ENCODE measurements at places on chromosomes 4 and X.
A peak's percentile ranks its signal among the peaks of the same experiment; 100 is the strongest.

DNA sequence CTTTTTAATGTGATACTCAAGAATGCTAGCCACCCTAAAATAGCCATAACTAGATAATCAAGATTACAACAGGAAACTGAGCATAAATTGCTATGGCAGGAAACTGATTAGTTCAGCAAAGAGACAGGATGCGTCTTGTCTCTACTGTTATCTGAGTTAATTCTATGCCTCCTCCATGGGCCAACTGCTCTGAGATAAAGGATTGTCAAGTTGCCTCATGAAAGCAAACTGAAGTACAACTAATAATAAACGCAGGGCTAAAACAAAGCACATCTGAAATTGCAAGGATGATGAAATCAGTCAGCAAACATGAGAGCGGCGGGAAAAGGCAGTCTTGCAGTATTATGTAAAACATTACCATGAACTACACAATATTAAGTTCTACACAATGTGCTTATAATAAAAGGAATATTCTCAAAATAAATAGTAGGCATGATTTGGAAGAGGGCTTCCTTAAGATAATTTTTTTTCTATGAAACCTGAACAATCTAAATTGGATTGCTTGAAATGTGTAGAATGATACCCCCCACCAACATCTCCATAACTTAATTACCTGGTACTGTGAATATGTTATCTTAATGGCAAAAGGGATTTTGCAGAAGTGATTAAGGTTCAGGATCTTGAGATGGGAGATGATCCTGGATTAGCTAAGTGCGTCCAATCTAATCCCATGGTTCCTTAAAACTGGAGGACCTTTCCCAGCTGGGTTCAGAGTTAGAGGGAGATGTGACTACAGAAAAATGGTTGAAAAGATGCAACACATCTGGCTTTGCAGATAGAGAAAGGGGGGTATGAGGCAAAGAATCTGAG lies 65.9 kb downstream of the ANTXR2 start:
- DNase-seq: no peak

- peak; percentile 74 for DNase-seq
Observed at GRCh38 chrX:9312922-9313867, 151.7 kb upstream of the TBL1X start.

GRCh38 chr4:78710536-78710935 lies 65.6 kb upstream of the BMP2K start:
- no peak for DNase-seq

DNA sequence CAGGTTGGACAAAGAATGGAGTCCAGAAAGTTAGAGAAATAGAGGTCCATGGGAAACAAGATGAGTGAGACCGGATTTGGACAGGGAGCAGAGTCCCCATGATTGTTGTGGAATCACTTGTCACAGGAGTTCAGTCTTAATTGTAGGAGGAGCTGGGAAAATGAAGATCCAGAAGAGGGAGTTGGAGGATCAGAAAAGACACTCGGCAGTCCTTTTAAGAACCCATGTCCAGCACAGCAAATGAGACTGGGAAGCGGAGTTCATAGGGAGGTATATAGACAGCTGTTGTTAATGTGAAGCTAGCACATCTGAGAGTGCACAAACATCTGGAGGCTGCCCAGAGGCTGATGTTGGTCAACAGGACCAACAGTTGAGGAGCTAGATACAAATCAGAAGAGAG lies 111.4 kb upstream of the RXFP1 start:
- DNase-seq: no peak

DNA sequence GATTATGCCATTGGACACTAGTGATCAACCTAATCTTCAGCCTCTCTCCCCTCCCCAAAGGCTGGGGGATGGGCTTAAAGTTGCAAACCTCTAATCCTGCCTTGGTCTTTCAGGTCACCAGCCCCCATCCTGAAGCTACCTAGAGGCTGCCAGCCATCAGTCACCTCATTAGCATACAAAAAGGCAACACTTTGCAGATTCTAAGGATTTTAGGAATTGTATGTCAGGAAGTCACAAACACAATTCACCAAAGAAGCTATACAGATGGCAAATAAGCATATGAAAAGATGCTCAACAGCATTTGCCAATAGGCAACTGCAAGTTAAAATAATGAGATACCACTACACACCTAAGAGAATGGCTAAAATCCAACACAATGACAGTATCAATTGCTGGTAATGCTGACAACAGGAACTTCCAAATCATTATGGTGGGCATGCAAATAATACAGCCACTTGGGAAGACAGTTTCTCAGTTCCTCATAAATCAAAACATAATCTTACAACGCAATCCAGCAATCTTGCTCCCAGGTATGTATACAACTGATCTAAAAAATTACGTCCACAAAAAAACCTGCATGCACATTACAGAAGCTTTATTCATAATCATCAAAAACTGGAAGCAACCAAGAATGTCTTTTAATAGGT lies 9.0 kb upstream of the PIM2 start:
- no peak for DNase-seq

DNA sequence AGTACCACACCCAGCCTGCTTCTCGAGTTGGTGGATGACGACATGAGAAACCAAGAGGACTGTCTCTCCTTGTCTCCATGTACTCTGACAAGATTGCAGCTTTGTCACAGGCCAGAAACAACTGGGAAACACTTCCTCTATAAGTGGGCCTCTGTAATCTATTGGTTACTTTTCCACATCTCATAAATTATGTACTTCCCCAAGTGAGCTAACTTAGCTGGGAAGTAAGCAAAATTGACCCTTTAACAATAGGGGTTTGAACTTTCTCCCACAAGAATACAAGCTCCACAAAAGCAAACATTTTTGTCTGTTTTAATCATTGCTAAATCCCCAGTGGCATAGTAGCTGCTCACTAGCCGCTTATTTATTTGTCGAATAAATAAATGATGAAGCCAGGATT lies 14.1 kb upstream of the USO1 start:
- DNase-seq: no peak

- no peak for DNase-seq
Observed at GRCh38 chr4:159312236-159312635, 209.4 kb downstream of the RAPGEF2 start.

- no peak for DNase-seq
Observed at GRCh38 chr4:158201322-158201721, 9.0 kb upstream of the TMEM144 start.

GRCh38 chr4:180636696-180637404 lies 1606.4 kb upstream of the TENM3 start:
- DNase-seq: no peak

DNA sequence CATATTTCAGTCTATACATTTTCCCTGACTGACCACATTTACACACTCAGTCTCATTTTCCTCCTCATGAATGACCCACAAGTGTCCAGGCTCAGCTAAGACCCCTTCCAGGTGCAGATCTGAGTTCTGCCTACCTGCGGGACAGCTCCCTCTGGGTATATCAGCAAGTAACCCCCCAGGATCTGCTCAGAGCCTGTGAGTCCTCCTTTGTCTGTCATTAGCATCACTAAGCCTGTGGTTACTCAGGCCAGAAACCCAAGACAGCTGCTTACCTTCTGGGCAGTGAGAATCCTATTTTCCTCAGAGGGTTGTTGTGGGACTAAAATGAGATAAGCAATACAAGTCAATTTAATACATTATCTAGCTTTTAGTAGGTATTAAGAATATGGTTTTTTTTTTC lies 487.6 kb upstream of the BOD1L1 start:
- DNase-seq: no peak

DNA sequence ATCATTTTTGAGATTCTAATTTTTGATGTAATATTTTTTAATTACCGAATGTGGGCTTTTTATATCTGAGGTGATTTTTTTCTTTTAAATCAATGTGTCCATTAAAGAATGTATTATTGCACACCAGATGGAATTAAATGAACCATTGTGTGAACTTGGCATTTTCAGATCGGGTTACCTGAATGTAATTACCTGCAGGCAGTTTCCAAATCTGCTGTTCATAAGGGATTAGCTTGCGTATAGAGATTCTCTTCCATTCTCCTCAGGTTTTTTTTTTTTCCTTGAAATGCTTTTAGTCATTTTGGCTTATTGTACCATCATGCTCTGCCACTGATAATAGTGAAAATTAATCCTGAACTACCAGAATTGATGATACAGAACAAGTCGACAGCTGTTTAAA lies 511.5 kb upstream of the ATOH1 start:
- no peak for DNase-seq

DNA sequence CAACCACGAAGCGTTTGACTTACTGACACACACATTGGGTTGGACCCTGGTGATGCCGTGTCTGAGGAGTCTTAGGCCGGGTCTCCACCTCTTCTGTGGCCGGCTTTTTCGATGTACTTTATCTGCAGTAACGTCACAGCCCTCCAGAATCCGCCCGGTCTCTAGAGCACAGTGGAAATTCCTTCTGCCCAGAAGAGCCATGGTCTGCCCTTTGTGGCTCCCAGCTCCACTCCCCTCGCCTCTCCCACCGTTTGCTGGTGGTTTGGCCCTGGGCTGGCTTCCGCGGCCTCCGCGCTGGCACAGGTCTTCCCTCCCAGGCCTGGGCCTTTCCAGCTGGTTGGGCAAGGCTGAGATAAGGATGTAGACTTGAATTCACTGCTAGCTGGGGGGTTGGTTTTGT lies 4.3 kb downstream of the MAEA start:
- no peak for DNase-seq

GRCh38 chr4:76663824-76664223 lies 228.8 kb downstream of the SHROOM3 start:
- DNase-seq: no peak

DNA sequence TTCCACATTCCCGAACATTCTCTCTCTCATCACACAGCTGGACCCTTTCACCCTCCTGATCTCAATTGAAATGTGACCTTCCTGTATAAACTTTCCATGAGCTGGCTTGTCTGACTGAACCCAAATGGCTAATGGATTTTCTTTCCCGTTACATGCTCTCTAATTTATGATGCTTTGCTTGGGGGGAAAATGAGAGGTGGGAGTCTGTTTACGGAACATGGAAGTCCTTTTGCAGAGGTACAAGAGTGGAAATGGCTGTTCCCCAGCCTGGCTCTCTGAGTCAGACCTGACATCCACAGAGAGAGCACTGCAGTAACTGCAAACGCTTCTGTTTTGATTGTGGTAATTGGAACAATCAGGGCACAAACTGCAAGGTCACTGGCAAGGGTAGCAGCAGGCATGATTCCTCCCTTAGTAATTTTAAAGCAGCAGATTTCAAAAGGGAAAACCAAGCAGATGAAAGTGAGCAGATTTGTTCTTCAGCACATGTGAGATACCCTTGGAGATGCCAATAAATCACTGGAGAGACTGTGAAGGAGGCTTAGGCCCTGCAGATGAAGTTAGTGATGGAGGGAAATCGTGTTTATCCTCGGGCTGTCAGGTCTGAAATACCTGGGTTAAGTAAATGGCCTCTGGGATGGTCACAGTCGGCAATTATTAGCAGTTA lies 83.9 kb downstream of the SNCA start:
- no peak for DNase-seq

DNA sequence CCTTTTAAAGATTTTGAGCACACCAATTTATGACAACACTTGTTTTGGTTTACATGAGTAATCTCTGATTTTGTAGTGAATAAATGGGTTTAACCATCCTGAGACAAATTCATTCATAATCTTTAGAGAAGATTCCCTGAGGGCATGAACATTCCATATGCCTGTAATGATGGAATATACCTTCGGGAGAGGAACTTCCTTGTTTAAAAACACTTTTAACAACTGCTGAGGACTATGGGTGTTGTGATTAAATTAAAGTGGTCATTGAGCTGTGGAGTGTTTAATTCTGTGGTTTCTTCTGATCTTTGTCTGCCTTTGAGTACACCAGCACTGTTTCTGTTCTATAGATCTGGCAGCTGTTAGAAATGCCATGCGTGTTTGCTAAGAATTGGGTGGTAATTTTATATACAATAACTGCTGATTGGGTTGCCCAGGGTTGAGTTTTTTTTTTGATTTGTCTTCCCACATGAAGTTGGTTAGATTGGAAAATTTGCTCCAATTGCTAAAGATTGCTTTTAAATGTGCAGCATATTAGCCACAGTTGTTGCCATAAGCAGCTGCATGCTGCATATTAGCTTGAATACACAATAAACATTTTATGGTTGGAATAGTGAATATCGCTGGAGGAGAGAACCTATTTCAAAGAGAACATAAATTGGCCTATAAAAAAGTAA lies 86.8 kb downstream of the DCLK2 start:
- no peak for DNase-seq

DNA sequence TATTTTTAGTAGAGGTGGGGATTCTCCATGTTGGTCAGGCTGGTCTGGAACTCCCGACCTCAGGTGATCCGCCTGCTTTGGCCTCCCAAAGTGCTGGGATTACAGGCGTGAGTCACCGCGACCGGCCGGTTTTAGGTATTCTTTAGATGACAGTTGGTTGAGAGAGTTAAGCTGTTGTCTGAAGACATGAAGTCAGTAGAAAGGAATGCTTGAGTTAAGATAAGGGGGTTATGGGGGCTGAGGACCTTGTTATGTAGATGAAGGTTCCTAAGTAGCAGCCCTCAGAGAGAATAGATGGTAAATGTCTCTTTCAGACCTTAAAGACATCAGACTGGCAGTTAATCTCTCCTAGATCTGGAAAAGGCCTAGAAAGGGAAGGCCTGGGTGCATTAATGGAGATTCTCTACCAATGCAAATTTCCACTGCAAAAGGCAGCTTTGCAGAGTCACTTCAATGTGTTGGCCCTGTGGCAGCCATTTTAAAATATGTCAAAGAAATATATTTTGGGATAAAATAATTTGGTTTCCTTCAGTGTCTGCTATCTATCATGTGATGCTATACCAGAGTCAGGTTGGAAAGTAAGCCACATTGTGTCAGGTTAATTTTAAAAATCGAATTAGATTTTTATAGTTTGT lies 6.4 kb upstream of the ZNF674 start:
- no peak for DNase-seq

DNA sequence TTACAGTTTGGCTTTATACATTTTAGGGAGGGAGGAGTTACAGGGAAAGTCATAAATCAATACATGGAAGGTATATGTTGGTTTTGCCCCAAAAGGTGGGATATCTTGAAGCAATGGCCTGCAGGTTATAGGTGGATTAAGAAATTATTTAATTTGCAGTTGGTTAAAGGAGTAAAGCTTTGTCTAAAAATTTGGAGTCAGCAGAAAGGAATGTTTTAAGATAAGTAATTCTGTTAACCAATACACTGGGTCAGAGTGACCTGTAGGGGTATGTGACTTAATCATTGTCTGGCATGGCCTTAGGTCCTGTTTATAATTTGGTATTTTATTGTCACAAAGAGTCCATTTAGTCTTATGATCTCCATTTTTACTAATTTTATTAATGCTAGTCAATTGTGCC lies 115.0 kb downstream of the AGTR2 start:
- no peak for DNase-seq

- DNase-seq: no peak
Observed at GRCh38 chr4:39312816-39313215, 53.3 kb downstream of the RFC1 start.

GRCh38 chr4:10647846-10648245 lies 36.7 kb downstream of the CLNK start:
- DNase-seq: no peak

GRCh38 chr4:40934676-40935075 lies 184.9 kb downstream of the NSUN7 start:
- no peak for DNase-seq

All from activated T-helper 9 cell treated with anti-CD3 and anti-CD28 coated beads, Interleukin-2, amount 50 U/mL, for 16 hours (primary cell).